ENCODE measurements at places on chromosomes 7 and 10. TPM values are rescaled to one million over a fixed set of nuclear protein-coding genes. Genes with fewer than 3 reads are reported as not detected.

- no peaks in the 10 kb centered on the region for H3K27me3 ChIP-seq
- H3K4me3 ChIP-seq, result no peak overlapping the region
- H3K27ac ChIP-seq, result no peak overlapping the region
- H3K36me3 ChIP-seq, result no peaks in the 10 kb centered on the region
Measured at GRCh38 chr7:87687653-87688254, 59.6 kb downstream of the RUNDC3B start.

DNA sequence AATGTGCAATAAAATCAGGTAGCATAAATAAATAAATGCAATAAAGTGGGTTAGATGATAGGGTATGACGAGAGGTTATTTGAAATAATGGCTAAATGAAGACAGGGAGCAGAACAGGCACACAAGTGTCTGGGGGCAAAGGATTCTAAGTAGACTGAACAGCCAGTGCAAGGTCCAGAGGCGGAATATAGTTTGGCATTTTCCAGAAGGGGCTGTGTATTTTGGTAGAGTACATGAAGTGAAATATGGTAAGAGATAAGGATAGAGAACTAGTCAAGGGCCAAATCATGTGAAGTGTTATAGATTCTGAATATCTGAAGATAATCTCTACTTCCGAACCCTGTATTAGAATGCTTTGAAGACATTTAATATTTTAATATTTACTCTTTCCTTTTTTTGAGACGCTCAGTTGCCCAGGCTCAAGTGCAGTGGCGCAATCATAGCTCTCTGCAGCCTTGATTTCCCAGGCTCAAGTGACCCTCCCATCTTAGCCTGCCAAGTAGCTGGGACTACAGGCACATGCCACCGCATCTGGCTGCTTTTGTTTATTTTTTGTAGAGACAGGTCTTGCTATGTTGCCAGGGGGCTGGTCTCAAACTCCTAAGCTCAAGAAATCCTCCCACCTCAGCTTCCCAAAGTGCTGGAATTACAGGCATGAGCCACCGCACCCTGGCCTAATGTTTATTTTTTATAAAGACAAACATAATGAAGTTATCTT, 44.4 kb upstream of the CD36 start:
- peaks cover 9% of the 10 kb centered on the region for H3K4me1 ChIP-seq
- H3K4me3 ChIP-seq, result no peak overlapping the region
- DNase-seq, result no peak
- H3K36me3 ChIP-seq, result no peaks in the 10 kb centered on the region
- H3K27ac ChIP-seq, result no peak overlapping the region
- H3K27me3 ChIP-seq, result no peaks in the 10 kb centered on the region

The TMEM178B gene
- total RNA-seq, result 4.7 TPM

The RBP4 gene
- 16.8 TPM for total RNA-seq

DNA sequence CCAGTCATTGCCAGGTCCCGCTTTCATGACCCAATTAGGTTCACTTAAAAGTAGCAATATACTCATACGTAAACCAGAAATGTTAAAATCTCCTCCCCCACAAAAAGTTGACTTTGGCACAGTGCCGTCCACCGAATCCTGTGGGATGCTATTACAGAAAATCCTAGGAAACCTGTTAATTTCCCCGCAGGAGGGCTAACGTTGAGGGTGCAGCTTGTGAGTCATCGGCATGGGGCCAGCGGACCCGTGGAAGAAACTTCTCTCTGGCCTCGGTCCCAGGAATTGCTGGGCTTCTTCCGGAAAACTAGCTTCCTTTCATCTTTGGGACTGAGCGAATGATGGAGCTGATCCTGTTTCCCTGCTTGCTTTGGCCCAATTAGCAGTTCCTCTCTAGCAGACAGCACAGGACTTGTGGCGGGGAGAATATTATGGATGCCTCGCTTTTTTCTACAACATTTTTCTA, 13.5 kb downstream of the CRYGN start:
- no peaks in the 10 kb centered on the region for H3K36me3 ChIP-seq
- DNase-seq, result peak; percentile 92
- no peak overlapping the region for H3K4me3 ChIP-seq

The GDF2 gene
- total RNA-seq, result not detected

- no peaks in the 10 kb centered on the region for H3K36me3 ChIP-seq
- H3K4me3 ChIP-seq, result no peak overlapping the region
- no peak for DNase-seq
- no peak overlapping the region for H3K27ac ChIP-seq
- no peaks in the 10 kb centered on the region for H3K4me1 ChIP-seq
Measured at GRCh38 chr7:82312646-82313045, 130.9 kb downstream of the CACNA2D1 start.

The PAX4 gene
- not detected for total RNA-seq

DNA sequence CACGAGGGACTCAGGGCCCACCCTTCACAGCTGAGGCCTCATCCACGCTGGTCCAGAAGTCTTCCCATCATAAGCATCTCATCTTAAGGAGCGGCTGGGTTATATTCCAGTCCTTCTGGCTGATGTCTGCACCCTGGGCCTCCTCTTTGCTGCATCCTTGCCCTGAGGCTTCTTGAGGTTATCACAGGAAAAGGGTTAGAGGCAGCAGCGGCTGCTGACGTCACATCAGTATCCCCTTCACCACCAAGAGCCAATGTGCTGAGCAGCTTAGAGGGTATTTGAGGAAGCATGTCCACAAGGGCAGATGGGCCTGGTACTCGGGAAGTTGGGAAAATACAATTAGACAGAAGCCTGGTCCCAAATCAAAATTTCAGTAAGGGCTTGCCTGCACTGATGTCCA, 125.1 kb downstream of the PLXNA4 start:
- H3K4me1 ChIP-seq, result no peaks in the 10 kb centered on the region
- H3K36me3 ChIP-seq, result no peaks in the 10 kb centered on the region
- H3K27me3 ChIP-seq, result no peaks in the 10 kb centered on the region
- H3K27ac ChIP-seq, result no peak overlapping the region

The CDK5 gene
- 8.3 TPM for total RNA-seq

- no peak for DNase-seq
- H3K27ac ChIP-seq, result no peak overlapping the region
- H3K27me3 ChIP-seq, result no peaks in the 10 kb centered on the region
- no peaks in the 10 kb centered on the region for H3K36me3 ChIP-seq
- H3K4me3 ChIP-seq, result no peak overlapping the region
Measured at GRCh38 chr7:10412422-10413019, 561.2 kb upstream of the PHF14 start.

- no peaks in the 10 kb centered on the region for H3K27me3 ChIP-seq
- peaks cover 78% of the 10 kb centered on the region for H3K4me1 ChIP-seq
- no peak overlapping the region for H3K4me3 ChIP-seq
- H3K27ac ChIP-seq, result peak overlapping the region; percentile 80
- no peaks in the 10 kb centered on the region for H3K36me3 ChIP-seq
Measured at GRCh38 chr10:77890097-77890496, 36.5 kb downstream of the DLG5 start.

The ZMIZ2 gene
- 11.1 TPM for total RNA-seq

The LDB3 gene
- total RNA-seq, result 20.0 TPM

GRCh38 chr7:83466956-83467355, 182.0 kb downstream of the SEMA3E start:
- no peaks in the 10 kb centered on the region for H3K27me3 ChIP-seq
- no peaks in the 10 kb centered on the region for H3K4me1 ChIP-seq
- no peak for DNase-seq
- H3K4me3 ChIP-seq, result no peak overlapping the region

- H3K4me1 ChIP-seq, result no peaks in the 10 kb centered on the region
- no peak overlapping the region for H3K4me3 ChIP-seq
Measured at GRCh38 chr10:47139121-47139520, 160.9 kb upstream of the GDF10 start.

- H3K27me3 ChIP-seq, result no peaks in the 10 kb centered on the region
- H3K4me3 ChIP-seq, result no peak overlapping the region
- DNase-seq, result peak; percentile 39
- H3K27ac ChIP-seq, result no peak overlapping the region
Measured at GRCh38 chr7:723541-723940, 3.0 kb upstream of the DNAAF5 start.

The ASB15 gene
- total RNA-seq, result not detected

The LIPJ gene
- total RNA-seq, result not detected

GRCh38 chr10:124731551-124731950, 12.6 kb downstream of the FAM53B start:
- DNase-seq, result no peak
- no peaks in the 10 kb centered on the region for H3K36me3 ChIP-seq
- H3K27me3 ChIP-seq, result no peaks in the 10 kb centered on the region
- no peak overlapping the region for H3K4me3 ChIP-seq

- H3K4me1 ChIP-seq, result no peaks in the 10 kb centered on the region
- H3K4me3 ChIP-seq, result peak overlapping the region; percentile 43
- H3K36me3 ChIP-seq, result no peaks in the 10 kb centered on the region
- no peaks in the 10 kb centered on the region for H3K27me3 ChIP-seq
- peak; percentile 69 for DNase-seq
Measured at GRCh38 chr7:56033671-56034432, 17.4 kb downstream of the PSPH start.

DNA sequence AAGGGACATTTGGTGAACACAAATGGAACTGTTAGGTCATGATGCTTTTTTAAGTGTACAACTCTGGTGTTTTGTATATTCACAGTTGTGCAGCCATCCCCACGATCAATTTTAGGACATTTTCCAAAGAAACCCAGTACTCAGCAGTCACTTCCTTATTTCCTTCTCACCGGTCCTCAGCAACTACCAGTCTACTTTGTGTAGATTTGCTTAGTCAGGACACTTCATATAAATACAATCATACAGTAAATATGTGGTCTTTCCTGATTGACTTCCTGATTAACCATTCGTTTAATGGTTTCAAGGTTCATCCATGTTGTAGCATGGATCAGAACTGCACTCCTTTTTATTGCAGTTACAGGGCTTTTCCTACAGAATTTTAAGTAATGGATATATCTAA, 14.4 kb downstream of the SGPL1 start:
- no peak for DNase-seq
- no peaks in the 10 kb centered on the region for H3K27me3 ChIP-seq
- no peaks in the 10 kb centered on the region for H3K36me3 ChIP-seq
- H3K4me3 ChIP-seq, result no peak overlapping the region
- H3K27ac ChIP-seq, result no peak overlapping the region
- no peaks in the 10 kb centered on the region for H3K4me1 ChIP-seq

DNA sequence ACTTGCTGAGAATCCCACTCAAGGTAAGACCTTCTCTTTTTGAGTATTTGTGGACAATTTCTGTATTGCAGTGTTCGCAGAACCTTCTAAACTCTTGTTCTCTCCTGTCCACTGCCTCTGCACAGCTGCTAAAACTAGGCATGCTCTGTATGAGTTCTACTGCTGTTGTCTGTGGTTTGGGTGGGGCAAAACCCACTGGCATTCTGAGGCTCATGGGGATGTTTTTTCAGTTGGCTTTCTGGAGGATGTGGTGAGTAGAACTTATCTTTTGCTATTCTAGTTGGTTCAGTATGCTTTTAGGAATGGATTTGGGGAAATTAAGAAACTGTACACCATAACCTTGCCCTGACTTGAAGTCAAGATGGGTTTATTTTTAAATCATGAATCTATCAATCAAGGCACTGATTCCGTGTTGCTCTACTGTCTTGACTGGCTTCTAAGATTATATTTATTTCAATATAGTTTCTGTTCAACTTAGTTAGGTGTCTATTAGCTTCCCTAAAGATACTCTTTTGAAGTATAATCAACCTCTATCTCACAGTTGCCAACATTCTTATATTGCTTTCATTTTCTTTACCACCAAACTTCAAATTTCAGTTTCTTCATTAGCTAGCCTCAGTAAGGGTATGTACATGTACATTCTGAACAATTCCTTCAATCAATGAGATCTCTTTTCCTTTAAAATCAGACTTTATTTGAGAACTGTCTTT, 25.0 kb upstream of the C1GALT1 start:
- no peak overlapping the region for H3K27ac ChIP-seq
- no peak for DNase-seq
- H3K4me1 ChIP-seq, result no peaks in the 10 kb centered on the region
- no peaks in the 10 kb centered on the region for H3K36me3 ChIP-seq

DNA sequence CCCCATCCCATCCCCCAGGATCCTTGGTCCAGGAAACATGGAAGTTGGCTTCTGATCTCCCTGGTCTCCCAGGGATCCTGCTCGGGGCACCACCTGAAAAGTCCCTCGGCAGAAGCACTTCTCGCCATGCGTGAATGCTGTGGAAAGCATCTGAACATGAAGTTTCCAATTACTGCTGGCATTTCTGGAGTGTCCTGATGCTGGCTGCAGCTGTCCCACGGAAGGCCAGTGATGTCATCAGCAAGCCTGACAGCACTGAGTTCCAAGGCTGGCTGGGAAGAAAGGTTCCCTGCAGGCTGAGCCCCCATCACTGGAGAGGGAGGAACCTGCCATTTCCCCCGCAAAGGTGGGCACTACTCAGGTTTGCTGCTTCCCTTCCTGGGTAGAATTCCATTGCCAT, 71.4 kb downstream of the KCNMA1 start:
- H3K4me3 ChIP-seq, result no peak overlapping the region
- H3K27ac ChIP-seq, result peak overlapping the region; percentile 78
- no peak for DNase-seq
- no peaks in the 10 kb centered on the region for H3K36me3 ChIP-seq
- no peaks in the 10 kb centered on the region for H3K27me3 ChIP-seq
- peaks cover 60% of the 10 kb centered on the region for H3K4me1 ChIP-seq

The TRIP6 gene
- total RNA-seq, result 54.3 TPM

The ICA1 gene
- 4.8 TPM for total RNA-seq

GRCh38 chr7:91034459-91035368, 229.5 kb upstream of the FZD1 start:
- no peak overlapping the region for H3K4me3 ChIP-seq
- no peak overlapping the region for H3K27ac ChIP-seq
- no peaks in the 10 kb centered on the region for H3K27me3 ChIP-seq
- no peak for DNase-seq
- H3K36me3 ChIP-seq, result no peaks in the 10 kb centered on the region

DNA sequence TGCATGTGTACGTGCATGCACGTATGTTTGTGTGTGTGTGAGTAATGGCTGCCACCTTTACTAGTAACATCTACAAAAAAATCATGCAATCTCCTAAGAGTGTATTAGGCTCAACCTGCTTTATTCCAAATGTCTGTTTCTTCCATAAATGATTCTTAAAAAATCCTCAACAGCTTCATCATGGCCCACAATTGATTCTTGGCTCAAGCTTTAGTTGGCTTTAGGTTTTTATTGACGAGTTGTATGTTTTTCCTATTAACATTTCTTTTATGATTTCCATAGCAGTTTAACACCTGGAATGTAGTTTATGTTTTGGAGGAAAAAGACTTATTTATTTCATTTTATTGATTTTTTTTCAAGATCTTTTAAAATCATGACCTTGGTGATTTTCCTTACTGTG, 121.9 kb upstream of the RAB18 start:
- no peak for DNase-seq
- no peaks in the 10 kb centered on the region for H3K4me1 ChIP-seq
- H3K36me3 ChIP-seq, result no peaks in the 10 kb centered on the region
- H3K27ac ChIP-seq, result no peak overlapping the region
- H3K27me3 ChIP-seq, result no peaks in the 10 kb centered on the region
